Stimulated activated CD4-positive, alpha-beta T cell treated with anti-CD3 and anti-CD28 coated beads, Interleukin-1b, Interleukin-23, amount 100 ng/mL, for 1 hour (primary cell): ENCODE measurements at places on chromosomes 12 and 14.

- DNase-seq = no peak
Observed at GRCh38 chr12:29737644-29738043, 46.1 kb downstream of the TMTC1 start.

- DNase-seq = no peak
Observed at GRCh38 chr14:103388664-103389063, 3.4 kb downstream of the MARK3 start.

GRCh38 chr14:38074081-38074480 lies 133.6 kb upstream of the SSTR1 start:
- no peak for DNase-seq

DNA sequence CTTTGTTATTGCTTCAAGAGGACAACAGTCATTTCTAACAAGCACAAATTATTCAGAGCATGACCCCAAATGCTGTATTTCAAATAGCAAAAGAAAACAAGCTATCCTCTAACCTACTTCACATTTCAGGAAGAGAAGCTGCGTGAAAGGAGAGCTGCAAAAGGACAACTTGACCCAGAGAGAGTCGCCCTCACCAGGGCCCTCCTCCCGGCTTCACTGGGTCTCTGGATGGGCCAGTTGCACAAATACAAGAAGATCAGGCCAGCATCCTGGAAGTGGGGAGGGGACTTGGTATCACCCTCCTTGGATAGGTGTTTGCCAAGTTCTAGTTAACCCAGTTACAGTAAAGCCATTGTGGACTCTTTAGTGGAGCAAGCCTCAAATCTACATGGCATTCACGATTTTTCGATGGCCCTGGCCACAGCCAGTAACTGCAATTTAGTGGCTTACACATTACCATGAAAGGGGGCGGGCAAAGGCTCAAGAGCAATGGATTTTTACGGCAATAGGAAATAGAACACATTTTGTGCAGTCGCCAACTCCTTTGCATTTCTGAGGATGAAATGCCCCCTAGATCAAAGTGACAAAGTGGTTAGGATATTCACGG lies 166.9 kb upstream of the DIO2 start:
- no peak for DNase-seq

GRCh38 chr14:59256331-59256730 lies 67.9 kb downstream of the DAAM1 start:
- DNase-seq = no peak

- no peak for DNase-seq
Observed at GRCh38 chr14:92372230-92372629, 49.3 kb downstream of the SLC24A4 start.
